Cardiac fibroblast (primary cell): ENCODE measurements at places on chromosomes 7 and 10.
A peak's percentile ranks its signal among the peaks of the same experiment; 100 is the strongest.

DNA sequence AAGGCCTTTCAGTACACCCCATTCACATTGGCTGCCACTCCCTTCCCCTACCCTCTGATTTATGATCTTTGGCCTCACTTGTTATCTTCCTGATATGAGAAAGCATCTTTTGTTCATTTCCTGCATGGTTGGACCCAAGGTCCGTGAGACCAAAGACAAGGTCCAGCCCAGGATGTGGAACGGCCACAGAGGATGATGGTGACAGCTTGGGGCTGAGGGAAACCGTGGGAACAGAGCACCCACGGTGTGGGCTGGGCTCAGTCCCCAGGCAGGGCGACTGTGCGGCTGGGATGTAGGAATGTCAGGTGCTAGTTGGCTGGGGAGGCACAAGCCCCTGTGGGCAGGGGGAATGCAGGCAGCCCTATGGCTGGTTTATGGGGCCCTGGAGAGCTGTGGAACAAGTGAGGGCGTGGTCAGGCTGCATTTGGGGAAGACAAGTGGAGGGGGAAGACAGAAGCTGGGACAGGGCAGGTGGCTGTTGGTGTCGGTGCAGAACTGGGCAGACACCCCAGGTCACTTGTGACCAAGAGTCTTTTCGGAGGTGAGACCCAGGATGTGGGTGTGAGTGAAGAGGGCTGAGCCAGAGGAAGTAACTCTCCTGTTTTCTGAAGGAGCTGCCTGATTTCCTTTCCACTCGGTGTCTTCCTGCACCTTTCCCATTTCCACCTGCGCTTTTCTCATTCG lies 51.7 kb upstream of the IGFBP3 start:
- no peak for DNase-seq

- no peak for DNase-seq
Measured at GRCh38 chr7:77549106-77549870, 12.2 kb downstream of the PTPN12 start.

DNA sequence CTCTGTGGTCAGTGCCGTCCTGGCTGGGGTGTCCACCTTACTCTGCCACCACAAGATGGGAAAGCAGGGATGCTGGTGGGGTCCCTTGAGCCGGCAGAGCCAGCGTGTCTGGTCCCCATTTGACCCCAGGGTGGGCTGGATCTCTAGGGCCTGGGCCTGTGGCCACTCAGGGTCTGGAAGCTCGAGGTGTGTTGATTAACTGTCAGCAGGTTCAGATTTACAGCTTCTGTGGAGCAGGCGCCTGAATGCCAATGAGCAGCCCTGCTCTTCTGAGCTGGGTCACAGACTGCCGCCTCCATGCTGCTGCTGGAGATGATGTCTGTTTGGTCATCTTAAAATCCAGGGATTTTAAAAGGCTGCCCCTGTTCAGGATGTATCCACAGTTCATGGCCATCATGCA lies 11.3 kb upstream of the DPYSL4 start:
- DNase-seq: no peak

- DNase-seq: no peak
Measured at GRCh38 chr10:119669975-119670640, 18.9 kb downstream of the BAG3 start.

DNA sequence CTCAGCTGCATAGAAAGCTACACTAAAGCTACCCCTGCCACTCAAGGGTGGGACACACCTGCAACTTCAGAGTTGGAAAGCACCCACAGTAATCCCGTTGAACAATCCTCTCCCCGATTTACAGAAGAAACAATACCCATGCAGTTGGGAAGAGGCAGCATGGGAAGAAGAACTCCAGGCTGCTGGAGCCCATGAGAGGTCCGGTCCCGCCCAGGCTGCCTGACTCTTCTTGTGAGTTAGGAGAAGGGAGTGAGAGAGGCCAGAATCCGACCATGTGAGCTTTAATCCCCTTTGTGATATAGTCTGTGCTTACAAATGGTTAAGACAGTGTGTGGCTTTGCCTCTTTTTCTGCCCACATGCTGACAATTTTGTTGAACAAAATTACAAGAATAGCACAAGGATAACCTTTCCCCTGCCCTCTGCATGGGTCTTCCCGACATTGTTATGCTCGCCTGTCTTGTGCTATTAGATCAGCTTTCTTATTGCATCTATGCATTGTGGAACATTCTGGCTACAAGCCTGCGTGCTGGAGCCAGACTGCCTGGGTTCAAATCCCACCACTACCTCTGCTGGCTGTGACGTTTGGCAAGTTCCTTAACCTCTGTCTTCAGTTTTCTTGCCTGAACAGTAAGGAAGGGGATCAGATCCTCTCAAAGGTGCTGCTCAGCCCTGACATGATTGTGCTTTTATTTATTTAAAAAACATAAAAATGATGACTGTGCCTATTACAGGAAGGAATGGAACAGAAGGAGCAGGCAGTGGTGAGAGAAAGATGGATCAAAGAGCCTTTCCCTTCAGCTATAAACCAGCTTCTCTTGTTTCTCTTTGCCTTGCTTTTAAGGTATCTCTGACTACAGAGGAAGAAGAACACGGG lies 56.0 kb downstream of the BPGM start:
- DNase-seq: peak; percentile 61

GRCh38 chr7:2903682-2904162 lies 59.6 kb upstream of the GNA12 start:
- DNase-seq: peak; percentile 23

DNA sequence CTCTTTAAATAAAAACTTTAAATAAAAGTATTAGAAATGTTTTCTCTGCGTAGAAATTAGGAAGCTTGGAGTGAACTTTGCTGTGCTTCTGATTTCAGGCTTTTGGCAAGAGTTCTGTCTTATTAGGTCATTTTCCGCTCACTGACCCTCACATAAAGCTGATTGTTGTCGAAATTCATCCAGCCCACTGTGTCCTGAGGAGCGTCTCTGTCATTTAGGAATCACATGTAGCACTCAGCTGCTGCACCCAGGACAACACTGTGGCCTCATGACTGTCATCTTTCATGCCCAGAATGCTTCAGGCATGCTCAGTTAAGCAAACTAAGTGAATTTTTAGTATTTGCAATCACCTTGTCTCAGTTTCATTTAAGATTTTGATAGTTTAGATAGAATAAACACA lies 57.8 kb upstream of the MSRB2 start:
- DNase-seq: no peak

DNA sequence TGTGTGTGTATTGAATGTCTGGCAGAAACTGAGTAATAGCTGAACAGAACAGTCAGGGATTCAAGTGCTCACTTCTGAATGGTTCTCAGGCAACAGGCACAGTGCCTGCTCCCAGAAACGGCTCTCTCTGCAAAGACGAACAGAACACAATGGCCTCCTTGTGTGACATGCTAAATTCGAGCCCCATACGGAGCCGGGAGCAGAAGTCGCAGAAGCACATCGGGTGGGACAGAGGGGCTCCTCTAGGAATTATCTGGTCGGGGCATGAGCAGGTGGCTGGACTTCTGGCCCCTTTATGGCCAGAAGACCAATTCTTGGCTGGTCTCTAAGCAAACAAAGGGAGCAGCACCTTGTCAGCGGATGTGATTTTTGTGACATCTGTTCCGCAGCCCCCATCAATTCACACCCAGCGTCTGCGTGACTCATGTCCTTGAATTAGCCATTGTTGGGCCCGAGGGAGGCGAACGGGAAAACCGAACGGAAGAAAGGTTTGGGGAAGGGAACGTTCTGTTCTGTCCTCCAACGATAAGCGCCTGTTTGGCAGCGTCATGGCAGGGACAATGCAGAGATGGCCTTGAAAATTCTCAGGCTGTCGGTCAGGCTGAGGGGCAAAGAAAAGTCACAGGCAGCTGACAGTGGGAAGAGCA lies 47.3 kb upstream of the NPTX2 start:
- peak; percentile 27 for DNase-seq

- peak; percentile 65 for DNase-seq
Measured at GRCh38 chr10:51667678-51668335, 31.6 kb downstream of the CSTF2T start.

DNA sequence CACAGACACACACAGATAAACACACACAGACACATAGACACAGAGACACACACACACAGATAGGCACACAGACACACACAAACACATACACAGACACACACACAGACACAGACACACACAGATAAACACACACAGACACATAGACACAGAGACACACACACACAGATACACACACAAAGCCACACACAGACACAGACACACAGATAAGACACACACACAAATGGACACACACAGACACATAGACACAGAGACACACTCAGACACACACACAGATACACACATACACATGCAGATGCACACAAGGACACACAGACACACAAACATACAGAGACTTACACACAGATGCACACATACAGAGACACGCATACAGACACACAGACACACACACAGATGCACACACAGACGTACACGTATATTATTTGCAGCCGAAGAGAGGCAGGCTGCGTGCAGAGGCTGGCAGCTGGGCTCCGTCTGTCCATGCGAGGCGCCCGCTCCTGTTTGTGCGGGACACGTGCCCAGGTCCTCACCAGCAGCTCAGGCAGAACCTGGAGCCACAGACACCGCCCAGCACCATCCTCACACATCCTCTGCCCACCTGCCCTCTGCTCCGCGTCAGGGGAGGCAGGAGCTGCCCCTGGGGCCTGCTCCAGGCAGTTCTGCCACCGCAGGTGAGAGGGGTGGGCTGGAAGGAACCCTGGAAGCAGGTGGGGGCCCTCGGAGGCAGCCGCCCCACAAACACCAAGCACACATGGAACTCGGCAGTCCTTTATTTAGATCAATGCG lies 1.2 kb downstream of the CALML5 start:
- no peak for DNase-seq

DNA sequence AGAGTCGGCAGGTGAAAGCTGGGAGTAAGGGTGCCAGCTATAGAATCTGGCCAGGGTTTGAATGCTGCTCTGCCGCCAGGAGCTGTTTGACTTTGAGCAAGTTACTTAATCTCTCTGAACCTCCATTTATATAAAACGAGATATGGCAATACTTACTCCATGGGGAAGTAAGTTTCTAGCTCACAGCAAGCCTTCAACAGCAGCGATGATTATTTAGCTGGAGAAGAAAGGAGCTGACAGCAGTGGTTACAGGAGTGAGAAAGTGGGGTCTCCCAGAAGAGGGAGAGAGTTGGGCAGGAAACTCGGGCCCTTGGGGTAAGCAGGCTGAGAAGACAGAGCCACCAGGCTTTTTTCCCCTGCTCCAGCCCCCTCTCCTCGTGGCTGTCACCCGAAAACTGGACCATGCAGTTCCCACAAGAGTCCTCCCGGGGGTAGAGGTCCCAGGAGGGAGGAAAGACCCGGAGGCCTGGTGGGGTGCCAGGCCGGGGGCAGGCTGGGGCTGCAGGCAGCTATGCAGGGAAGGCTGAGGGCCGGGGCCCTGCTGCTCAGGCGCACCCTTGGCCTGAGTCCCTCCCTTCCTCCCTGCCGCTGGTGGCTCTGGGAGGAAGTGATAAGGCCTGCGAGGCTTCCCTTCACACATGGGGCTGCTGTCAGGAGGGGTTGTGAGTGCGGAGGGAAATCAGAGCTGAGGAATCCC lies 3.5 kb downstream of the NOS3 start:
- DNase-seq: no peak

- DNase-seq: no peak
Measured at GRCh38 chr10:80579181-80579763, 41.6 kb downstream of the SH2D4B start.

GRCh38 chr10:97107551-97107950 lies 78.2 kb downstream of the SLIT1 start:
- no peak for DNase-seq

DNA sequence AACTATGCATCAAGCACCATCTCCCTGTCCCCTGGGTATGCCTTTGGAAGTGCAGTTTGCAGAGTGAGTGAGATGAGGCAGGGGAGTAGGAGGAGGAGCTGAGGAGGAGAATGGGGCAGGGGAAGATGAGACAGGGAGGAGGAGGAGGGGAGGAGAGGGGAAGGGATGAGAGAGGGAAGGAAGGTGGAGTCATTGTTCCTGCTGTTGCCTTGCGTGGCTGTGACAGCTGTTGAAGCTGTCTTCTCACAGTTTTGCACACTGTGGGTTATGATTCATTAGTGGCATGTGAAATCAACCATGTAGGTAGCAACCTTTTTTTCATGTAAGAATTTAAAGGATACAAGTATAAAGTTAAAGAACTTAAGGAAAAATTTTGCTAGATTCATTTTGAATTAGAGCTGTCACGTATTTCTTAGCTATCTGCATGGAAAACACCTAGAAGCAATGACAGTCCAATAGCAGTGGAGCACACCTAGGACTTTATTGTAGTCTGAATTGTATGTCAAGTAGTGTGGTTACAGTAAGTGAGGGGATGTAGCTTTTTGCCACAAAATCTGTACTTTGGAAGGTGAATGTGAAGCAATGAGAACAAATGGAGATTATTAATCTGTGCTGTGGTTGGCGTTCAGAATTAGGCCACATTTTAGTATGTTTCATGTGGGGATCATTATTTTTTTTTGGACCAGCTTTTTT lies 21.7 kb downstream of the CCM2 start:
- peak; percentile 76 for DNase-seq

DNA sequence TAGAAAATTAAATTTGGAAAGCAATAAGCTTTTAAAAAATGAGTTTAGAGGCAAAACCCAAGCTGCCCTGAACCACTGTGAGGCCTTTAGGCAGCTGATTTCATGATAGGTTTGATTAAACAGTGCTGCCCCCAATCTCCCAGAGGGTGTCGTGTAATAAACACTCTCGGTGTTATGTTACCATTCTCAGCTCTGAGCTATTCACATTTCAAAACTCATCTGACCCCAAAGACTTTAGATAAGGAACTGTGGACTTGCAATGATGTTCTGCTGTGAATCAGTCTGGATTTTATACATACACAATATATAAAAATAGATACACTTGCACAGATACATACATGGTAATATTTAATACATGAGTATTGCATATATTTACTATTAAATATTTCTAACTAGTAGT lies 120.4 kb downstream of the MALRD1 start:
- DNase-seq: no peak

DNA sequence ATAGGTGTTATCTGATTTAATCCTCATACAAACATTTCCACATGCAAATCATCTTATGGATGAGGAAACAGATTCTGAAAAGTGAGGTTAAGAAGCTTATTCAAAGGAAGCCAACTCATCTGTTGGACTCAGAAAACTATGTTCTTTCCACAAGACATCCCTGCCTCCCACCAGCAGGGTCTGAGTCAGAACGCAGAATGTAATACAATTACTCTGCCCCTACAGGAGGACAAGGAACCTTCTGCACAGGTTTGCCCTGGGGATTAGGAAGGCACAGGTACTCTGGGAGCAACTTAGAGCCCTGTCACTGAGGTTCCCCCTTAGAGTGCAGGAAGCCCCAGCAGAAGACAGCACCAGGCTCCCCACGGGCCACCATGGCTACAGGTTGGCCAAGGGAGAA lies 255.7 kb downstream of the TNS3 start:
- peak; percentile 66 for DNase-seq

- no peak for DNase-seq
Measured at GRCh38 chr10:81730891-81731290, 144.1 kb upstream of the NRG3 start.

GRCh38 chr10:113021268-113022040 lies 71.4 kb downstream of the TCF7L2 start:
- no peak for DNase-seq
